ENCODE measurements at places on chromosomes 16 and 17. TPM values are rescaled to one million over a fixed set of nuclear protein-coding genes. Genes with fewer than 3 reads are reported as not detected.
A peak's percentile ranks its signal among the peaks of the same experiment; 100 is the strongest.

DNA sequence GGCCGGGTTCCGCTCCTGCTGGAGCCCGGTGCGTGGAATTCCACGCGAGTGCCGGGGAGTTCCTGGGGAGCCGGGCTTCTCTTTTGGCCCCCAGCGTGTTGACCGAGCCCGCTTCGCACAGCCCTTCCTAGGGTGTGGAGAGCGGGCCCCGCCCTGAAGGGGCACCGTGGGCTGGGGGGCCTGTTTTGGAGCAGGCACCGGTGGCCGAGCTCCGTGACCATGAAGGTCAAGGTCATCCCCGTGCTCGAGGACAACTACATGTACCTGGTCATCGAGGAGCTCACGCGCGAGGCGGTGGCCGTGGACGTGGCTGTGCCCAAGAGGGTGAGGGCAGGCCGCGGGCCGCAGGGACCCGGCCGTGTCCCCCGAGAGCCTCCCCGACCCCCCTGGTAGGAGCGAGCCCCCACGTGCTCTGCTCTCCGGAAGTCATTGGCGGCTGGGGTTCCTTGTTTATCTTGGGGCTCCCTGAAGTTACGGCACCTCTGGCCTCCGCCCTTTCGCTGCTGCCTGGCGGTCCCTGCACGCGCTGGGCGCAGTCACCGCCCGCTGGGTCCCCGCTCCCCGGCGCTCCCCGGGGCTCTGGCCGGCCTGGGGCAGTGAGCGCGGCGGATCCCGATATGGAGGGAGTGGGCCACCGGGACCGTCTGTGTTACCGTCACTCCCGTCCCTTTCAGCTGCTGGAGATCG is 528 bp downstream of the HAGHL start:
- peak; percentile 50 for DNase-seq

GRCh38 chr16:49834531-49835151 is 21.3 kb downstream of the ZNF423 start:
- no peak for DNase-seq

DNA sequence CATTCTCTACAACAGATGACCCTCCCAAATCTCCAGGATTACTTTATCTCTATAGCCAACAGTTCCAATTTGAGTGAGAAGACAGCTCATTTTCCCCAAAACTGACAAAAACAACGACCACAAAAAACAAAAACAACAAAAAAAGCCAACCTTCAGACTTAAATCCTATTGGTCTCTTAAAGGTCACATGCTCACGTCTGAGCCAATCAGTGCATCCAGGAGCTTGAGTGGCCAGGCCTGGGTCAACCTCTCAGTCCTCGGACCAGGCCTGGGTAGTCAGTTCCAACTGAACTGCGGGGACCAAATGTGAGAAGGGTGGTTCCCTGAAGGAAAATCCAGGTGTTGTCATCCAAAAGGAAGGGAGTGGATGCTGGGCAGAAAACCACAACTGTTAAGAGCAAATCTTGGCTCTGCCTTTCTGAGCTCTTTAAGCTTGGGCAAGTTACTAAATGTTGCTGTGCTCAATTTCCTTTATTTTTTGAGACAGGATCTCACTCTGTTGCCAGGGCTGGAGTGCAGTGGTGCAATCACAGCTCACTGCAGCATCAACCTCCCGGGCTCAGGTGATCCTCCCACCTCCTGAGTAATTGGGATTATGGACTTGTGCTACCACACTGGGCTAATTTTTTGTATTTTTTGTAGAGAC is 43.0 kb upstream of the MSI2 start:
- no peak for DNase-seq

DNA sequence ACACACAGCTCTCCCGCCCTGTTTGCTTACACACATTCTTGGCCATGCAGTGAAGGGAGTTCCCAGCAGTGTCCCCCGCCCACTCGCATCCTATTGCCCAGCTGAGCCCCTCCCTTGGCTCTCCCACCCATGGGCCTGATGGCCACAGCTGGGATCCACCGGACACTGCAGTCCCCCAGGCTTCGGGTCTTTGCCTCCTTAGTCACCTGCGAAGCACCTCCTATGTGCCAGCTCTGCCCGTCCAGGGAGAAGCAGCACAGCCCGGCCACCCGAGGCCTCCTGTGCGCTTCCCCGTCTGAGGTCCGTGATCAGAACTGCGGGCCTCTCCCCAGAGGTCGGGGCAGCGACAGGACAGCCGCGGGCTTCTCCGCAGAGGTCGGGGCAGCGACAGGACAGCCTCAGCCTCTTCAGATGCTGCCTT is 136.9 kb downstream of the BANP start:
- DNase-seq, result no peak

Gene NR1D1
- 4.9 TPM for total RNA-seq

Gene KRTAP2-2
- not detected for total RNA-seq
